Fibroblast of villous mesenchyme (primary cell): ENCODE measurements at places on chromosomes 4 and X. TPM values are rescaled to one million over a fixed set of nuclear protein-coding genes. Genes with fewer than 3 reads are reported as not detected.

- DNase-seq, result no peak
Observed at GRCh38 chr4:152065545-152065944, 304.7 kb upstream of the GATB start.

DNA sequence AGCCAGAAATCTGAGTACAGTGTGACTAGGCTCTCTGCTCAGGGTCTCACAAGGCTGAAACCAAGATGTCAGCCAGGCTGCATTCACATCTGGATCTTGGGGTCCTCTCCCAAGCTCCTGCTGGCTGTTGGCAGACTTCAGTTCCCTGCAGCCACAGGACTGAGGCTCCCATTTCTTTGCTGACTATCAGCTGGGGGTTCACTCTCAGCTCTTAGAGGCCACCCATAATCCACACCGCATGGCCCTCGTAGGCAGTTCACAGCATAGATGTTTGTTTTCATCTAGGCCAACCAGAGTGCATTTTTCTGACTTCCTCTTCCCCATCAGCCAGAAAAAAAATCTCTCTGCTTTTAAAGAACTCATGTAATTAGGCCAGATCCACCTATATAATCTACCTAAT lies 8.2 kb upstream of the WDR44 start:
- DNase-seq, result no peak

DNA sequence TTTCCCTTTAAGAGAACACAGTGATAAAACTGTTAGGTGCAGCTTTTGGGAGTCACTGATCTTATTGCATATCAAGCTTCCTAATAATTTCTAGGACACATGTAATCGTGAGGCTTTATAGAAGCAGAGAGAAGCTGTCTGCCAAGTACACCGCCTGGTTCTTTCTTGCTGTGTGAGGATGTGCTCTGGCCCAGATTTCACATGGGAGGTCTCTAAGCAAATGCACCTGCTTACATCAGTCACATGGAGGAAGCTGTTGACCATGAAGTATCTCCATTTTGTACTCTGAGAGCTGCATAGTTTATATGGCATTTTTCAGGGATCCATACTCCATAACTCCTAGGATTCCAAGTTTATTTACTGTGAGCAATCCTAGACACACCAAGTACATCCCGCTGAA lies 37.1 kb downstream of the RGS12 start:
- DNase-seq, result no peak

DNA sequence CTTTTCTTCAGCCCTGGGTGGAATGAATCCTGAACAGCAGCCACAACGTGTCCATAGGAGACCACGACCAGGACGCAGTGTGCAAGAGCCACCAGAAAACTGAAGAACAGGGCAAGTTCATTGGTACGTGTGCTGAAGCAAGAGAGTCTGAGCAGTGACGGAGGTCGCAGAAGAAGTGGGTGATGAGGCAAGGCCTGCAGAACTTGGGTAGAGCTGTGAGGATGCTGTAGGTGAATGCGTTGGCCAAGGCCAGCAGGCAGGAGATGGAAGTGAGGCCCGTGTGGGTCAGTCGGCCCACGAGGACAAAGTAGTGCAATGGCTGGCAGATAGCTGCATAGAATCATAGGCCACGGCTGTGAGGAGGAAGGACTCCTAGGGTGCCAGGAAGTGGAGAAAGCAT lies 5.6 kb upstream of the CTAG2 start:
- DNase-seq, result no peak

Gene PDE6B
- total RNA-seq, result under 0.01 TPM in 1 of 2 replicates, not detected in the other

DNA sequence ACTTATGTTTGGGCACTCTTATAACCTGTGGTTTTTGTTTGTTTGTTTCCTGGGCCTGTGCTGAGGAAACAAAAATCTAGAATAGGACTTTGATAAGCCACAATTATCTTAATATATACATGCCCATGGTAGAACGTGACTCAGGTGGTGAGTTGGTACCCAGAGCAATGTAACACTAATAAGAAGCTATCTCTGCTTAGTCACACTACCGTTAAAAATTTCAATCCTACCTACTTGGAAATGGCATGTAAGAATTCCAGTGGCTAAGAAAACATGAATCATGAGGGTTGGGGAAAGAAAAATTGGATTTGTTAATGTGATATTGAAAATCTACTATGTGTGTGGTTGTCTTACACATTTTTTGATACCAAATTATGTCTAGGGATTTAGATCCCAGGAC lies 30.5 kb upstream of the ADGRG2 start:
- DNase-seq, result no peak

DNA sequence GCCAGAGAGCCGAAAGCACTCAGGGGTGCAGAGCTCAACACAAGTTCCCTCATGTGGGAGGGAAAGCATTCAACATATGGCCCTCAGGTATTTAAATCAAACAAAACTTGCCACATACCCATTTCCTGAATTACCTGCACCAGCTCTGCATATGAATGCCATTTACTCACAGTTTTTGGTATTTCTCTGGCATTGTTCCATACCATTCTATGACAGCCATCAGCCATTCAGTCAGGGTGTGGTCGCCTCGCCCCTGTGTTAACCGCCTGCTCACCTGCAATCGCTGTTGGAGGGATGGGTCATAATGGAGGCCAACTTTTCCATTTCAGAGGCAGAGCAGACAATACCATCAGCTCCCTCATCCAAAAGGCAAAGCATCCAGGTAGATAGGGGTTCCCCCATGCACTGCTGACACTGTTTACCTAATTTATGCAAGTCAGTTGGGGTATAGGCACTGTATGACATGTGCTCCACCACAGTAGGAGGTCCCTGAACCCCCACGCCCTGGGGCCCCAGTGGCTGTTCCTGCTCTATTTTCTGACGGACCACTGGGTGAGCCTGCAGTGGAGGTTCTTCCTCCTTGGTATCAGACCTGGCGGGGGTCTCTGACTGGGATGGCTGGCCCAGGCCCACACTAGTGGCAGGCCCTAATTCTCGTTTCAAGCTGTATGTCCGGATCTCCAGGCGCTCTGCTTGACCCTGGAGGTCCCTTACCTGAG lies 227.1 kb downstream of the ADGRL3 start:
- no peak for DNase-seq

DNA sequence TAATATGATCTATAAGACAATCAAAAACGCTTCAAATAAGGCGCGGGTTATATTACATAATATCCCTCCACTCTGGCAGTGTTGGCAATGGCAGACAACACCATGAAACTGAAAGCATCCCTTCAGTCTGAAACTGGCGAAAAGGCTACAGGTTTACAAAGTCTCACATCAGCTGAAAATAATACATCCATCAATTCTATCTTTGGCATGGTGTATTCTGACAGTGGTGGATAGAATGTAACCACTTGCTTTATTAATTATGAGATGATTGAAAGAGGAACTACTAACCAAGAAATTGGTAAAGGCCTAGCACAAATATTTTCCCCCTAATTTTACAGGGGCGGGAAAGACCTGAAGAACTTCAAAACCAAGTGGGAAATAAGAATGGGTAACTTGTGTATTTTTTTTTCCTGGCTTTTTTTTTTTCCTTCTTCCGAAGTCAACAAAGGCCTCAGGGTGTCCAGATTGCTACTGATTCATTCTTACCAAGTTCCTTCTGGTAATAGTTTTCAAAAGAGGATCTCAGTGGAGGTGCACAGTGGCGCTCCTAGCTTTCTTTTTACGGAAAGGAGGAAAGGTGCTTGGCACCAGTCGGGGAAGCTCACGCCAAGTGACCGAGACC lies 728 bp downstream of the UBA6 start:
- DNase-seq, result peak; percentile 51

Gene SRPK3
- 0.86 and 0.97 TPM in 2 replicates for total RNA-seq
